ENCODE measurements at places on chromosomes 12 and 14. TPM values are rescaled to one million over a fixed set of nuclear protein-coding genes. Genes with fewer than 3 reads are reported as not detected.

Gene OR6C1
- not detected for polyA plus RNA-seq

Gene SEC23A
- 48.5 TPM for polyA plus RNA-seq

Gene TMEM119
- 10.8 TPM for polyA plus RNA-seq

Gene GCH1
- polyA plus RNA-seq, result 3.4 TPM

Gene BDKRB1
- not detected for polyA plus RNA-seq
